ENCODE measurements at places on chromosomes 6 and 20.

DNA sequence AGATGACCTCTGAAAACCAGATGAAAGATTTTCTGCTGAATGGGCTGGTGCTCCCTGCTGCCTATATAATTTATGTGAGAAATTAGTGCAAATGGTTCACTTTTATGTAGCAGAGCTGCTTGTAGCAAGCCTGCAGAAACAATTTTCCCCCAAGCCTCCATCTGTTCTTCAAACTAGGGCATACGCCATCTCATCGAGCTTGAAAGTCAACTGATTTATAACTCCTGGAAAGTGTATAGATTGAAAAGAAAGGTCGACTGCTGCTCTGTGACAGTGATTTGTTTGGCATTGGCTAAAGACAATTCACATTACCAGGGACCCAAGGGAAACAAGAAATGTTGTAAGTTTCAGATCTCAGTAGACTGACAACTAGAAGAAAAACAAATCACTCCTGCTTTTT, 93.3 kb downstream of the PACRG start:
- DNase-seq = no peak

DNA sequence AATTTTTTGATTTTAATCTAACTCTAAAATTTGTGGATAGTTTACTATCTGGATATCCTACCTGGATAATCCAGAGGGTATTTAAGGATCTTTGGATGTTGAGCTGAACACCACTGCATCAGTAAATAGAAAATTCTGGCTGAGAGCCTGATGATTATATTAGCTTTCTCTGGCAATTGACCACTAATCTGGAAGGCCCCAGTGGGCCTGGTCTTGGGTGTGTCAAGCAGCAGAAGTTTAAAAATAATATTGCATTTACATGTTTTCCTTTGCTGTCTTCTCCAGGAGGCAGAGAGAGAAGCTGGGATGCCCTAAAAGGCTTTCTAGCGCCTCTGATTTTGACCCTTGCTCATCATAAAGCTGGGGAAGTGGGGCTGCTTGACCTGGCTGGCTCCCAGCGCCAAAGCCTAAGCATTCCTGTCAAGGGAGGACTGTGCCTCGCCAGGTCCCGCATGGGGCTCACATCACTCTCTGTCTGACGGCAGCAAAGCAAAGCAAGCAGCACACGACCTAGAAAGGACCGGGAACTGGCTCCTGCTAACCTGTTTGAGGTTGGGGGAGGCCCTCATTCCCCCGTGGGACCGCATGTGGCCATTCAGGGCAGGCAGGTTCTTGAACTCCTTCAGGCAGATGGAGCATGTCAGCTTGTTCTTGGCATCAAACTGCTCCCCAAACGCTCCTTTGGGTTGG, 46.6 kb upstream of the MRPS10 start:
- no peak for DNase-seq

DNA sequence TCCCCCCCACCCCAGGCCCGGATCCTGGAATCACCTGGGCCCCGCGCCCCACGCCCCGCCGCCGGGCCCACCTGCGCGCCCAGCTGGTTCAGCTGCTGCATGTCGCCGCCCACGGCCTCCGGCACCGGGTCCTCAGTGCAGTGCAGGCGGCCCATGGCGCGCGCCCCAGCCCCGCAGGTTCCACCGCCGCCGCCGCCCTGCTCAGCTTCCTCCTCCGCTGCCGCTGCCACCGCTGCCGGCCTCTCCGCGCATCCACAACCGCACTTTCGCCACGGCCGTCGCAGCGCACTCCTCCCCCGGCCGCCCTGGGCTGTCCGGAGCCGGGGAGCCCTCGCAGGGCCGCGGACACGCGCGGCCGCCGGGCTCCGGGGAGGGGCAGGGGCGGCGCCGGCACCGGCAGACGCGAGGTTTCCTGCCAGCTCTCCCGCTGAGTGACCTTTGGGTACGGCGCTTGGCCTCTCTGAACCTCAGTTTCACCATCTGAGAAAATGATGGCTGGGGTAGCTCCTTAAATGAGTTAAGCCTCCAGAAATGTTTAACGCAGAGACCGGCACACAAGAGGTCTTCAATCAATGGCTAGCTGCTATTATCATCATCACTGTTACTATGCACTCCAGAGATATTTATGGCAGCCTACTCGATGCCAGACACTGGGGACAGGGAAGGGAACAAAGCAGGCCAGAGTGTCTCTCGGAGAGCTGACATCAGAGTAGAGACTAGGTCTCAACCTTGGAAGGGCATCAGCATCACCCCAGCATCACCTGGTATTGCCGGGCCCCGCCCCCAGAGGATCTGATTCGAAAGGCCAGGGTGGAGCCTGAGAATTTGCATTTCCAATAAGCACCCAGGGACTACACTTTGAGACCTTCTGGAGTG, at the start of gene COMMD7:
Gene COMMD7, minus strand, starts transcription at position 231 of the 876 bp plus-strand sequence. Its CDS starts 76 bp downstream, at position 155.
- peak; percentile 39 for DNase-seq

GRCh38 chr6:149888659-149889058, 9.3 kb downstream of the RAET1E start:
- DNase-seq = no peak

DNA sequence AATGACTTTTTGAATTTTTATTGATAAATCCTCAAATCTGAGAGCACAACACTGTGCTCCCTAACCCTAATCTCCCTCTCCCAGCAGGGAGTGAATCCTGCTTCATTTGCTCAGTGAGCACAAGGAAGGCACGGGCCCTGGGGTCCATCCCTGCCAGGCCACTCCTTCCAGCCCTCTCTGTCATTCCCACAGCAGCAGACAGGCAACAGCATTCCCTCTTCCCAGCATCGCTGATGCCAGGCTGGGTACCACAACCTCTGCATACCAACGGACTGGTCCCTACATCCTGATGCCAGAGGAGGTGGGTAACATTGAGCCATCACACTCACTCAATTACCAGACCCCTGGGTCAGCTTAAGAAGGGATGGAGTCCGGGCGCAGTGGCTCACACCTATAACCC, 34.2 kb downstream of the MRPL14 start:
- DNase-seq = no peak

DNA sequence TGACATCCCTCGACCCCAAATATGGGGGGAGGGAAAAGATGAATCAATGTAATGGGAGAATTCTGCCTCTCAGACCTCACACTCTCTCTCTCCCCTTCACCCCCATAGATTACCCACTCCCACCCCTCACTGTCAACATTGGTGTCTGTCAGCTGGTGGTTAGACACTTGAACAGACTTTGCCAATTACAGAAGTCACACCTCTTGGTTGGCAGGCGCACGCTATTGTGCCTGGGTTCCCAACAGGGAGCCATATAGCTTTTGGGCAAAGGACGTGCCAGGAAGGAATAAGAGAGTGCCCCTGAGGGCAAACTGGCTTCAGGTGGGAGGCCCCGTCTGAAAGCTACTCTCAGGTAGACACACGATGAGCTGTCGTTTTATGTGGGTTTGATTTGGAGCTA, 54.1 kb upstream of the FYN start:
- no peak for DNase-seq
